ENCODE measurements at places on chromosomes 5 and 9.

DNA sequence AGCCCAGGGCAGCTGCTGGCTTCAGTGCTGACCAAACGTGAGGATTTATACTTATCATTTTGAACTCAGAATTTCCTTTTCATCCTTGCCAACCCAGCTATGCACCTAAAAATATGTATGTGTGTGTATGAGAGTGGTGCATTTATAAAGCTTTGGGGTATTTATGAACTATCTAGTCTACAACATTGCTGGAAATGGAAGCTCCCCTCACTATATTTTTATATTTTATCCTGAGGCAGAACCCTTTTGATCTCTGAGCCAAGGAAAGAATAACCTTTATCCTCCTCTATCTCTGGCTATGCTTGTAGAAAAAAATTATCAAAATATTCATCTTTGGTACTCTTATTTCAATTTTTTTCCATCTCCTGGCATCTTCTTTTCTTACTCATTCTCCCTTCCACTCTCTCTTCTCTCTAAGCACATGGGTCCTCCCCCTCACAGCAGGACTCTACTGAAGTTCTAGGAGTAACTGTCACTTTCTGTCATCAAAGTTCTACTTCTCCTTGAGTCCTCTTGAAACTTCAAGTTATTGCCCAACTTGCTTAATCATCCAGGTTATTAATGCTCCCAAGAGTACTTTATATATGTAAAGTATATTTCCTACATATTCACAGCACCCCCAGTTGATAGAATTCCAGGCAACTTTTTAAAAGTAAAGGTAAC, 190.9 kb downstream of the HINT1 start:
- no peak for DNase-seq

DNA sequence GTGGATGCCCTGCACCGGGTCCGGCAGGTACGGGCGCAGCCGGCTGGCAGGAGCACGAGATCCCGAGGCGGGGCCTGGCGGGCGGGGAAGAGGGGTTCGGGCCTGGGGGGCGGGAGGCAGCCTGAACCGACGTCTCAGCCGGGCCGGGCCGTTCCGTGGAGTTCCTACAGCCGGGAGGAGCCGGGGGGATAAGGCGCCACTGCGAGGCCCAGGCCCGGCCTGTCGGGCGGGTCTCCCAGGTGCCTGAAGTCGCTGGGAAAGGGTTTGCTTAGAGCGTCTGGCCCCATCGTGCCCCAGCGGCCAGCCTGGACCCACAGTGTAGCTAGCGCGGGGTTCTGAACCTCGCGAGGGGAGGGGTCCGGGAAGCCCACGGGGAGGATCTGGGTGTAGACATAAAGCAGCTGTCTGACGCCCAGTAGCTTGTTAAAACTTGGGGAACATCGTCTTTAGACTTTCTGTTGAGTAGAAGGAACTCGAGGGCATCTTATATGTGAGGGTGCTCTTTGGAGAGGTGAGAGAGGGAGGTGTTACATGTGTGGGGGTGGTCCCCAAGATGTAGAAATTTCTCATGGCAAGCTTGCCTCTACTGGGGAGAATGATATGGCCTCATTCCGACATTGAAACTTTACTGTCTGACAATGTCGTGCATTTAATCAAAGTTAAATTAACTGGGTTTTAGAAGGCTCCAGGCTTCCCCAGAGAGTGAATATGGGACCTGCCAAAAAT, 524 bp downstream of the FUBP3 start:
- no peak for DNase-seq

DNA sequence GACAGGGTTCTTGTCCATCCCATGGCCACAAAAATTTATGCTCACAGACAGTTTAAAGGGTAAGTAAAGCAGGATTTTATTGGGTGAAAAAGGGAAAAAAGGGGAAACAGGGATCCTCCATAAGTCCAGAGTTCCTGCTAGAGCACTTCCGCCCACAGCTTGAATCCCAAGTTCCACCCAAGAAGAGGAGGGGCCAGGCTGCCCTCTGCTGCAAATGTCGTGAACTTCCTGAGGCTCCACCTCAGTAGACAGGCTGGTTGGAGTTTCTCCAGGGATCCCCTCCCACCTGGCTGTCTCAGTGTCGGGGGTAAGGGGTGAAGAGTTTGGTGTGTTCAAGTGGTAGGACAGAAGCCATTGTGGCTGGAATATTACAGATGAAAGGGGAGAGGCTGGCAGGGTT, 275.0 kb upstream of the SGCD start:
- no peak for DNase-seq

DNA sequence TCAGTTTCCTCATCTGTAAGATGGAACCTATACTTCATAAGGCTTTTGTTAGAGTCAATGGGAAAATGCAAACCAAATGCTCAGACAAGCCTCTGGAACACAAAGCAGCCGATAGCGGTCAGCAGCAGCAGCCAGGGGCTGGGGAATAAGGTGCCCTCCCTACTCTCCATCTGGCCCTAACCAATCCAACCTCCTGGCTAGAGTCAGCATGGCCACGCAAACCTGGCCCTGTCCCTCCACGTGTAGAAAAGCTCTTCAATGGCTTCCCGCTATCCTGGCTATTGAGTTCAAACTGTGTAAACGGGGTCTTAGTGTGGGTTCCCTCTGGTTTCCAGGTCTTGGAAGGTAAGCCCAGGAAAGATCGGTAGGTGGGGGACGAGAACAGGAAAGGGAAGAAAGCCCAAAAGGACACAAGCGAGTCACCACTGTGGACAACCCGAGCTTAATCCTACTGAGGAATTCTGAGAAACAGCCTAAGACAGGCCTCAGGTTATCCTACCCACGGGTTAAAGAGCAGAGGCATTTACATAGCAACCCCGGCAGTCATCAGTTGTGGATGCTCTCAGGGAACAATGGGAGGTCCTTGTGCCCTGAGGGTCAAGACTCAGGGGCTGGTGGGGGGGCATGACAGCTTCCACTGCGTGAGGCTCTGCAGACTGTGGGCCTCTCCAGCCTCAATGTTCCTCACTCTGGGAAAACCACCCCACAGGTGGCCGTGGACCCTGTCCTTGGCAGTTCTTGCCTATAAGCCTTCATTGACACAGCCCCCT, 30.9 kb downstream of the FABP6 start:
- DNase-seq = no peak

DNA sequence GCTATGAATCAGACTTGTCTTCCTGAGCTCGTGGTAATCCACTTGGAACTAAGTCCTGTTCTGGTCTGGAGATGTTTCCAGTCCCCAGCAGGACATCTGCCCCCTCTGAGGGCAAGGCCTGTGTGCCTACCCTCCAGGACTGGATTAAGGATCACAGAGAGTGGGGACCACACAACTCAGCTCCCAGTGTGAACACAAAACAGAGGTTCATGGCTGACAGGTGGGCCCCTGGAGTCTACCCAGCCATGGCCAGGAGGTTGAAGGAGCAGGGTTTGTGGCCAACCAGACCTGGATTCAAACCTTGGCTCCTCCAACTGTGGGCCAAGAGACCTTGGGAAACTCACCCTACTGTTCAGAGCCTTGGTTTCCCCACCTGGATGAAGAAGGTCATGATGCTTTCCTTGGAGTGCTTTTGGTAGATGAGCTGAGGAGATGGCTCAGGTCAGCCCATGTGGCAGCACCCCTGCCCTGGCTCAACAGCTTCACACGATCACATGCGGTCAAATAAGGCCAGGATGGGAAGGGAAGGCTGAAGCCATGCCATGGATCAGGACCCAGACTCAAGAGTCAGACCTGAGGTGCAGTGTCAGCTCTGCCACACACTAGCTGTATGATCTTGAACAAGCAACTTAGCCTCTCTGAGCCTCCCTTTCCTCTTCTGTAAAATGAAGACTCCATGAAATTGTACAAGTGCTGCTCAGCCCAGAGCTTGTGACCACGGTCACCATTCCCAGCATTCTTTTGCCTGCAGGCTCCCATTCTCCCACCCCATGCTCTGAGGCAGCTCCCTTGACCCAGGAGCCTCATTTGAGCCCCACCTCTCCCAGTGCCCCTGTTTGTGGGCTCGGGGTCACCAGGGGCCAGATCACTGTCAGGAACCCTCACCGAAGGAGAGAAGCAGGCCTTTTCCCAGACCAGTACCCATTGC, 27.3 kb upstream of the ANGPTL2 start:
- no peak for DNase-seq

- no peak for DNase-seq
Observed at GRCh38 chr9:128916204-128916603, 4.6 kb upstream of the PHYHD1 start.

DNA sequence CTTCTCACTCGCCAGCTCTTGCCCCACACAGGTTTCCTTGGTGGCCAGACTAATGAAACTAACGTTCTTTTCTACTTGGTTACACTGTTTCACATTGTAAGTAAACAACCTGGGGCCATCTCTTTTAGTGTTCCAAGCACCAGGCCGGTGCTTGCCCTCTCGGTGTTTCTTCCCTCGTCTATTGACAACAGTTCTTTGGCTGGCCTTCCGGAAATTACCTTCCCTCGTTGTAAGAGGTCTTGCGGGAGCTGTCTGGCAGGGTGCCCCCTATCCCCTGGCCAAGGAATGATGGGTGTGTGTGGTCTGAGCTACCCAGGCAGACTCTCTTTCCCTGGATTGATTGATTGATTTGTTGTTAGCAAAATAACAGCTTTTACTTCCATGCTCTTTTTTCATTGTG, 918 bp upstream of the MYMK start:
- DNase-seq = no peak

Data from esophagus squamous epithelium (tissue), 5 donors.